ENCODE measurements at places on chromosomes 1 and 21. TPM values are rescaled to one million over a fixed set of nuclear protein-coding genes. Genes with fewer than 3 reads are reported as not detected.
A peak's percentile ranks its signal among the peaks of the same experiment; 100 is the strongest.

DNA sequence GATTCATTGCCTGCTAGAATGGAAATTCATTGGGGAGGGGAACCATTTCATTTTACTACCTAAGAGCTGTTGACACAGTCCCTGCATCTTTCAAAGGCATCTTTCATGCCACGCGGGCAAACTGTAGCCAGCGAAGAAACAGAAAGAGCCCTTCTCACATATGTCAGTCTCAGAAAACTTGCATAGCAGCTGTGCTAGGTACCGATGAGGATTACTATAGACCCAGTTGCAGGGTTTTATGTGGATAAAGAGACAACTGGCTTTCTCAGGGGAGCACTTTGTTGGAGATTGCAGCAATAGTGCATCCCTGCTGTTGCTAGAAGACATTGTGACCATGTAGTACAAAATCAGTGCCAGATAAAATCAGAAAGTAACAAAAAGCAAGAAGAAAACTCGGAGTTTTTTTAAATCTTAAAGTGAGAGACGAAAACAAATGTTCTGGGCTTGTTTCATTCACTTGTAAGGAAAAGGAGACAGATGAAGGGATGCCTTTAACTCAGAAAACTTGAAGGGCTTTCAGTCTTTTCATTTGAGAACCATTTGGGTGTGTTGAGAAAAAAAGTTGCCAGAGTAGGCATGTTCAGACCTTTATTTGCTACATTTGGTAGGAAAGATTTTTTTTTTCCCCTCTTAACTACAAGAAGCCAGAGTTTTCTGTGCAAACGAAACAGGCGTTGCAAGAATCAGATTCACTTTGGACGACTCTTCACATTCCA, 804.1 kb downstream of the USP25 start:
- DNase-seq = no peak

DNA sequence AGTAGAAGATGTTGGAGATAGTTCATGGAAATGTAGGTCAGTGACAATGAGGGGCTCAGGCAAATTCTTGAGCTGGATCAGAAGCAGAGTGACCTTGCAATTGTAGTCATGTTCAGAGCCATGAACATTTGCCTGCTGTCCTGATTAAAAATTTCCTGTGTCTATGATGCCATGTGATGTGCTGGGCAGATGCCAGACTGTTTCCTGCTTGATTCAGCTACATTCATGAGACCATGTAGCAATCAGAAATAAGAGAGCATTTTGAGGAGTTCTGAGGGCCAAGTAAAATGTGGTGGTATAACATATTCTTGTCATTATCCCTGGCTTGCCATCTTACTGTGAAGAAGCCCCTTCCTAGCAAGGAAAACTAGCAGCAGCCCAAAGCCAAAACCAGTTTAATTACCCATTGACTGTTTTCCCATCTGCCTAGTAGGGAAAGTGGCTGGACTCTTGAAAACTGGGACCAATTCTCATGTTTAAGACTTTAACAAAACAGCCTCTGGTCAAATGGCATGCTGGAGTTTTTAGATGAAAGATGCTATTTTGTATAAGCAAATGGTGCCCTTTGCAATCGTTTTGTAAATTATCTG, 118.3 kb downstream of the NOS1AP start:
- DNase-seq = no peak

DNA sequence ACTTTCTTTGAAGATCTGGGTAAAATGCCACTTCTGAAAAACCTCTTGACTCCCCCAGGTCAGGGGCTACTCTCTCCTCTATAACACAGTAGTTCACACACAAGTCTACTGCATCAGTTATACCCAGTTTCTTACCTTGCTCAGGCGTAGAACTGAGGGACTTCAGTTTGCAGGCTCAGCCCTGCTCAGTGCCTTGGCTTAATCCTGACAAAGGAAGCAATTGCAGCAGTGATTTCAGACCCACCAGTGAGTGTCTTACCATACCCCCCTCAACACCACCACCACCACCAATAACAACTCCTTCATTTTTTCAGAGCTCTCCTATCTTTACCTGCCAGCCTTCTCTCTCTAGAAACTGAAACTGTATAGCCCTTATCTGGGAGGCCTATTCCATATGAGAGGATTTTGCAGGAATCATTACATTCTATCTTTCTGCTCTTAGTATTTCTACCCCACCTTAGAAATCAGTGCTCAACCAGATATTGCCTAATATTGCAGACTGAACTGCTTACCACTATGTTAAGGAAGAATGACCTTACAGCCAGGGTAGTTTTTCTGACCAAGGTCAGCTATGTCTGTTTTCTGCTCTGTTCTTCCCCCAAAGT, 105.5 kb upstream of the S1PR1 start:
- DNase-seq = no peak

NUAK2 gene
- polyA plus RNA-seq = 0.46 TPM

ALPL gene
- polyA plus RNA-seq = 8.7 TPM

- DNase-seq = no peak
Measured at GRCh38 chr1:224188286-224188685, 5.2 kb downstream of the DEGS1 start.

- DNase-seq = no peak
Measured at GRCh38 chr1:170240409-170240808, 94.7 kb downstream of the NTMT2 start.

DNA sequence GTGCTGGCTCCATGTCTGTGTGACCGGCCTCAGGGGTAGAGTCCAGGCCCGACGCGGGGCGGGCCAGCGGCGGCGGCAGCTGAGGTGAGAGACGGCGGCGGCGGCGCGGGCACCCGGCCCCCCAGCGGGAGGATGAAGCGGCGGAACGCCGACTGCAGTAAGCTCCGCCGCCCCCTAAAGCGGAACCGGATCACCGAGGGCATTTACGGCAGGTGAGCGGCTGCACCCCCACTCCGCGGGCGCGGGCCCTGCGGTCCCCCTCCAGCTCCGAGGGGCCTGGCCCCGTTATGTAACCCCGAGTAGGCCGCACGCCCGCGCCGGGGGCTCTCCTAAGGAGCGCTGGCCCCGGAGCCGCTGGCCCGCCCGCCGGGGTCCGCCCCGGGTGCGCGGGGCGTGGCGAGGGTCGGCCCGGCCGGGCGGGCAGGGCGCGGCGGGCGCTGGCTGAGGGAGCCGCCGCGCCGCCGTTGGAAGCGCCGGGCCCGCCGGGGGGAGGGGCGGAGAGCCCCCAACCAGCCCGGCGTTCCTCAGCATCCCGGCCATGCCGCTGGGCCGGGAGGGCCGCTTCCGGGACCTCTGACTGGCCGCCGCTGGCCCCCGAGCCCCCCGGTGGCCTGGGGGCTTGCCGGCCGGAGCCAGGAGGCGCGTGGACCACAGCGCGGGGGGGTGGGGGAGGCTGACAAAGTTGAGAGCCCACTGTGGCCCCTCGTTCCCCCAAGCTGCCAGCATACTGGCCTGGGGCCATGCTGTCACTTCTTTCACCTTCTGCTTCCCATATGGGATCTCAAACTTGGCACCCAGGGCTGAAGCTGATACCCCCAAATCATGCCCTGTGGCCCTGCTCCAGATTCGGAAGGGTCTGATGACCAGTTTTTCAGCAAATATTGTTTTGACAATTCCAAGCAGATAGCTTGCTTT, 527 bp downstream of the MACO1 start:
- peak; percentile 17 for DNase-seq
